ENCODE measurements at places on chromosomes 16 and 17.

GRCh38 chr17:78206298-78206697 lies 7.8 kb upstream of the BIRC5 start:
- DNase-seq = no peak

GRCh38 chr17:43308999-43309398 lies 75.2 kb upstream of the RNU2-1 start:
- no peak for DNase-seq

GRCh38 chr17:4728124-4728523 lies 3.1 kb upstream of the MED11 start:
- DNase-seq = no peak

- no peak for DNase-seq
Measured at GRCh38 chr16:87295661-87296531, 21.3 kb downstream of the C16orf95 start.
